Neural crest cell (in vitro differentiated cells): ENCODE measurements at places on chromosomes 1 and 21.

DNA sequence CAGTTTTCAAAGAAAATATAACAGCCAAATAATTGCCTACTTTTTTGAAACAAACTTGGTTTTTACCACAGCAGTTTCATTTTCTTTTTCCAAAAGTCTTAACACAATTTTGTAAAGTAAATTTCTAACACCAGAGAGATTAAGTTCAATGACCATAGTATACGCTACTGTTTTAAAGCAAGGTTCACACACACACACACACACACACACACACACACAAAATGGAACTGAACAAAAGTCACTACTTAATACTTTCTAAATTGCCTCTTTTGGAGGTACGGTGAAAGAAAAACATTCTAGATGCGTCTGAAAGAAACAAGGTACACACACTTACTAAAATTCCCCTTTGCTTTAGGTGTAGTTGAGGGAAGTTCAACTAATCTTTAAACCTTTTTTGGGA lies 30.1 kb downstream of the C21orf91 start:
- DNase-seq = no peak

GRCh38 chr21:18449605-18450550 lies 46.3 kb upstream of the TMPRSS15 start:
- no peak for DNase-seq

GRCh38 chr1:94142022-94142421 lies 21.1 kb upstream of the ABCA4 start:
- no peak for DNase-seq

DNA sequence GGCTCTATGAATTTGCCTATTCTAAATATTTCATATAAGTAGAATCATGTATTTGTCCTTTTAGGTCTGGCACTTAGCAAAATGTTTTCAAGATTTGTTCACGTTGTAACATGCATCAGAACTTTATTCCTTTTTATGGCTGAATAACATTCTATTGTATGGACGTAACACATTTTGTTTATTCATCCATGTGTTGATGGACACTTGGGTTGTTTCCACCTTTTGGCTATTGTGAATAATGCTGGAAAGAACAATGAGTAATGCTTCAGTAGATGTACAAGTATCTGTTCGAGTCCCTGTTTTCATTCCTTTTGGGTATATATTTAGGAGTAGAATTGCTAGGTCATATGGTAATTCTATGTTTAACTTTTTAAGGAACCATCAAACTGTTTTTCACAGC lies 24.7 kb downstream of the SLC35A3 start:
- DNase-seq = no peak

DNA sequence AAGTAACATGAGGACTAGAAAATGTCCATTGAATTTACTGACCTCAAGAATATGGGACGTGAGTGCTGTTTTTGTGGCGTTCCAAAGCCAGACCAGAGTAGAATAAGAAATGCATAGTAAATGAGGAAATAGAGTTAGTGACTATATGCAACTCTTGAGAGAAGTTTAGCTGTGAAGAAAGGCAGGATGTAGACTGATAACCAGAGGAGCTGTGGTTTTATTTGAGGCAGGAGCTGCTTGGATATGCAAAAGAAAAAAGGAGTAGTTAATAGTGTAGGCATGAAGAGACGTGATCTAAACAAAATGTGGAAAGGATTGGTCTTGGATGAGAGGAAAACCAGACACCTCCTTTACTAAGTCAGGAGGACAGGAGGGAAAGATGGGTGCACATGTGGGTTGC lies 28.2 kb downstream of the DNAH14 start:
- DNase-seq = no peak

DNA sequence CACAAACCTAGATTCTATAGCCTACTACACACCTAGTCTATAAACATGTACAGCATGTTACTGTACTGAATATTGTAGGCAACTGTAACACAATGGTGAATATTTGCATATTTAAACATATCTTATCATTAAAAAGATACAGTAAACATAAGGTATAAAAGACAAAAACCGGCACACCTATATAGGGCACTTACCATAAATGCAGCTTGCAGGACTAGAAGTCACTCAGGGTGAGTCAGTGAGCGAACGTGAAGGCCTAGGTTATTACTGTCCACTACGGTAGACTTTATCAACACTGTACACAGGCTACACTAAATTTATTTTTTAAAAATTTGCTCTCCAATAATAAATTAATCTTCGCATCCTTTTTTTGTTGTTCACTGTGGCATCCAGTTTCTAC lies 13.3 kb downstream of the PSMG1 start:
- DNase-seq = no peak

- DNase-seq = no peak
These were observed 37.1 kb downstream of the ALPL start for GRCh38 chr1:21546122-21546825.

DNA sequence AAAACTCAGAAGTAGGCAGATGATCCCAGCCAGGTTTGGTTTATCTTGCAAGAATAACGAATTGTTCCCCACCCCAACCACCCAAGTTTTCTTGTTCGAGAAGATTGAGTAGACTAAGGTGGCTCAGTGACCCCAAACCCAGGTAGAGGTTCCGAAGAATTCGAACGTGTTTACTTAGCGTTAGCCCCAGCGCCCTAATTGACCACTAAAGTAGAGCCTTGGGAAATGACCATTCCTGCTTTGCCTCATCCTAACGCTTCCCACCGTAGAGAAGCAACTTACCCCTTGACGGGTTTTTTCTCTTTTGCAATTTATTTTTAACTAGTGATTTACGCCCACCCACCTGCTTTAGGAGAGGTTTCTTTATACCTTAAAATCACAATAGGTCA lies 870 bp downstream of the FBXO28 start:
- no peak for DNase-seq

- DNase-seq = no peak
These were observed 142.6 kb downstream of the PSMG1 start for GRCh38 chr21:39040494-39041110.

- DNase-seq = no peak
These were observed 170.3 kb downstream of the RGS7 start for GRCh38 chr1:241186716-241187115.

DNA sequence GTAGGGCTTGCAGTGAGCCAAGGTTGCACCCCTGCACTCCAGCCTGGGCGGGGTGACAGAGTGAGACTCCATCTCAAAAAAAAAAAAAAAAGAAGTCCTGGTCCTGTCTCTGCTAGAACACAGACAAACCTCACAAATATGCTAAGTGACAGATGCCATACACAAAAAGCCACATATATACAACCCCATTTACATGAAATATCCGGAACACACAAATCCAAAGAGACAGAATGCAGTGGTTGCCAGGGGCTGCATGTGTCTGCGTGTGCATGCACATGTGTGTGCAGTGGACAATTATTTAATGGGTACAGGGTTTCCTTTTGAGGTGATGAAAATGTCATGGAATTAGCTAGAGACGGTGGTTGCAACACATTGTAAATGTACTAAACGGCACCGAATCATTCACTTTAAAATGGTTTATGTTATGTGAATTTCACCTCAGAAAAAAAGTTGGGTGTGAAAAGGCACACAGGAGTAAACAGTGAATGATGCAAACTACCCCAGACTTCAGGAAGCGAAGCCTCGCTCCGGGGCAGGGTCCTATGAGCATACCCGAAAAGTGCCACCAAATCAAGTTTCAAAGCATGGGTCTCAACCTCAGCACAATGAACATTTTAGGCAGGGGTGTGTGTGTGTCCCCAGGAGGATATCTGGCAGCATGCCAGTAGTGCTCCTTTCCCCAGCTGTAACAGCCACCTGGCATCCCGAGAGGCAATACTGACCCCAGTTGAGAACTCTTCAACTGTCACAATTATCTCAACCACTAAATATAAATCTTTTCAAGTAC lies 48.3 kb downstream of the GNB1 start:
- no peak for DNase-seq

DNA sequence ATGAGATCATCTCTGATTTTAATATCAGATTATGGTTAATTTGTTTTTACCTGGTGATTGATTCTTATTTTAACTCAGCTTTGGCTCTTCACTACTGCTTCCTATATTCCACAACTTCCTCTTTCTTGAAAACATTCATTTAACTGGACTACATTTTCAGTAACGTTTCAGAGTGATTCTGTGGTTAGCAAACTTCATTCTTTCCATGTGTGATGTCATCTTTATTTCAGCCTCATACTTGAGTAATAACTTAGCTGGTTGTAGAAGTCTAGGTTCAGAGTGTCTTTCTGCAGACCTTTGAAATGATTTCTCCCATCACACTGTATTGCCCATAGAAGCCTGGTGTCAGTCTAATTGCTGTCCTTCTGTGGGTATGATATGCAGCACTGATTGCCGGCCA lies 36.0 kb upstream of the SLC35F3 start:
- no peak for DNase-seq

GRCh38 chr1:246455476-246455875 lies 51.6 kb downstream of the SMYD3 start:
- DNase-seq = no peak

- DNase-seq = no peak
These were observed 4.4 kb upstream of the ACTRT2 start for GRCh38 chr1:3016641-3017439.

DNA sequence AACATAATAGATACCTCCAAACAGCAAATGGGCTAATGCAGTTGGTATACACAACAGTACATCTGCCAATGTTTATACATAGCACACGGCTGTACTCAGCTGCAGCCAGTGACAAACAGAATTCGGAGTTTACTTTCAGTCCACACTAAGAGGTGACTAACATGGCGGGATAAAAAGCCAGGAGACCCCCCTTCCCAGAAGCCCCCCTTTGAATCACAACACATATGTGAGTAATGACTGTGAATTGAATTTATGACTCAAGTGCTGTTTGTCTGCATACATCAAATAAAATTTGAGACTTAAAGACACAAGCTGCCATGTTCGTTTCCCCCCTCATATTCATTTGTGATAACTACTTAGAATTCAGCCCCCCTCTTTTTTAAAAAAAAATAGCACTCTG lies 113.2 kb downstream of the RUNX1 start:
- DNase-seq = no peak

- no peak for DNase-seq
These were observed 32.2 kb upstream of the HNRNPU start for GRCh38 chr1:244896550-244896949.

DNA sequence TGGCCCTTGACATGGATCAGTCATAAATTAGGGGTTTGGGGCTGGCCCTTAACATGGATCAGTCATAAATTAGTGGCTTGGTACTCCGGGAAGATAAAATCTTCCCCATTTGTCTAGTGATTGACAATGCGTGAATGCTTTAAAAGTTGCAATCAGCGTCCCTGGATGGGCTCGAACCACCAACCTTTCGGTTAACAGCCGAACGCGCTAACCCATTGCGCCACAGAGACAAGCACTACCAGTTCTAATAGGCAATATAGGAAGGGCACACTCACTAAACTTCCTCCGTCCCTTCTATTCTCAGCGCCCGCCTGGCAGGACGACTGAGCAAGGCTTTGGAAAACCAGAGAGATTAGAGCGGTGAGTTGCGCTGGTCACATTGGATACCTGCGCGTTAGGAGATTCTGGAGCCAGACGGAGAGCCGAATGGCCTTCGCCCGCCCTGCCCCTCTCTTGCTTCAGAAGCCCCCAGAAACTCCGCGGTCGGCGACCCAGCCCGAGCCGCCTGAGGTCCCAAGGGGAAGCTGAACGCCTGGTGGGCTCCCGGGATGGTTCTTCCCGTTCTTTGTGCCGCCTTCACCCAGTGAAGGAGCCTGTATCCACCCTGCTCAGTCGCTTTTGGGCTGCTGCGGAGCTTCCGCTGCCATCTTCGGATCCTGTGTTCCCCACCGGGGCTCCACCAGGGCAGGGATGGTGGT lies 235.9 kb downstream of the FAM72C start:
- DNase-seq = no peak

DNA sequence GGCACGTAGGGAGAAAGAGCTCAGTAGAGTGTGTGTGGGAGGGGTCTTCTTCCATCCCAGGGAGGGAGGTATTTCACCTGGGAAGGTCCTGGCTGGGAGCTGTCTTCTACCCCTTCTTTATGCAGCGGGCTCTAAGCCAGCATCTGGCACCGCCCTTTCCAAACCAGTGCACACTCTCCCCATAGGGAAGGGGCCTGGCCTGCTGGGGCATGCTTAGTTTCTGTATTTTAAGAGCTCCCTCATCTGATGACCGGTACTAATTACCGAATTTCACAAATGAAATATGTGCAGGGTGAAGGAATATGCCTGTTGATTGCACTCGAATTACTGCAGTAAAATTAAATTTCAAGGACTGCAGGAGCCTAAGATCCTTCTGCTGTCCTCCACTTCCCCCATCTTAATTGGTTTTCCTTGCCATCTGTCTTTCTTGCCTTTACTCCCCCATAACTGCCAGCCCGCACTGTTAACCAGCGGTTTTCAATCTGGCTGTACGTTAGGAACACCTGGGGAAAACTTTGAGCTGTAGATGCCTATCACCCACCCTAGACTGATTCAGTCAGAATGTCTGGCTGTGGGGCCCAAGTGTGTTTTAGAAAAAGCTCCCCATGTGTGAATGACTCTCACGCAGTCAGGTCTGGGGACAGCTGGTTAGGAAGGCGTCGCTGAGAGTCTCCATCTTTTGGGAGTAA lies 20.1 kb downstream of the GALNT2 start:
- no peak for DNase-seq

DNA sequence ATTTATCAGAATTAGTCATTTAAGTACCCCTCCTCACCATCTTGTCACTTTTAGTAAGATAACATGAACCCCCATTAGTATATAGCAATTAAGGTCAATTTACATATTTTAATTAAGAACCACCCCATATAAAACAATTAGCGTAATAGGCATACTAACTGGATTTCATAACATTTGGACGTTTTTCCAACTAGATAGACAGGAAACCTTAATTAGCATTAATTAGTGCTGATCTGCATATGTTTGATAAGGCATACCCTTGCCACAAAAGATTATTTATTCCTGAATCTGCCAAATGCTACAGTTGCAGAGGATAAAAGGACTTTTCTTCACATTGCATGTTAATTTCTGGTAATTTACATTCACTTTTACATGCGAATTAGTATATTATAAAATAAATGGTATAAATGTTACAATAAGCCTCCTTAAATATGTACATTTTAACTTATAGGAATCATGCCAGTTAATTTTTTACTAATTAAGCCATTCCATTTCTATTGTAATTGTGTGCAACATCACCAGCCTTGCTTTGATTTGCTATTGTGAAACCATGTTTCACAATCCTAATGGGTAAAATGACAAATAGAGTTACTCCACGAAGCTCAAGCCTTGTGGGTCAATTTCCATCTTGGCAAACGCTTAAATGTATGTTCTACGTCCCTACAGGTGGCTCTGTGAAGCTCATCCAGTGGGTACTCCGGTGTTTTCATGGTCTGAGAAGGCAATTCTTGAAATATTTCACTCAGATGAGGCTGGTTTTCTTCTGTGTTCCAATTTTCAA lies 469.6 kb downstream of the DPYD start:
- no peak for DNase-seq

- no peak for DNase-seq
These were observed 327.7 kb upstream of the KAZN start for GRCh38 chr1:14270821-14271220.

- no peak for DNase-seq
These were observed 26.2 kb upstream of the TADA1 start for GRCh38 chr1:166902279-166902678.

DNA sequence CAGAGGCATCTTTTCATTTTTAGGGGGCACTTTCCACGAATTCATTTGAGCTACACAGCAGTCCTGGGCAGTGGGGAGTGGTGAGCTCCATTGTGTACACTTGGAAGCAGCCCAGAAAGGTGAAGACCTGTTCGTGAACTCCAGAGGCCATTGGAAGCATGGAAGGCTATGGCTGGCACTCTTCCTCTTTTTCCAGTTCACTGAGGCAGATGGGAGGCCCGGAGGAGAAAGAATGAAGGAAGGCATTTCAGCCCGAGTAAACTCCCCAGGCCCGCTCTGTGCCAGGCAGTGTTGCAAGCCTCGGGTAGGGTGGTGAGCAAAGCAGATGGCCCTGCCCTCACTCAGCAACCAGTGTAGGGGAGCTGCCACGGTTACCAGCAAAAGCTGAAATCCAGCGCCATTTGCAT lies 673 bp upstream of the DHCR24 start:
- no peak for DNase-seq
